Ovary (tissue), 10 donors: ENCODE measurements at places on chromosomes 7 and 10. TPM values are rescaled to one million over a fixed set of nuclear protein-coding genes. Genes with fewer than 3 reads are reported as not detected.

Gene TMEM213
- total RNA-seq = not detected

- H3K4me3 ChIP-seq = no peak overlapping the region
- DNase-seq = no peak
- no peaks in the 10 kb centered on the region for H3K27me3 ChIP-seq
- H3K36me3 ChIP-seq = no peaks in the 10 kb centered on the region
- H3K4me1 ChIP-seq = no peaks in the 10 kb centered on the region
Measured at GRCh38 chr10:36888925-36889573, 236.3 kb upstream of the ANKRD30A start.

DNA sequence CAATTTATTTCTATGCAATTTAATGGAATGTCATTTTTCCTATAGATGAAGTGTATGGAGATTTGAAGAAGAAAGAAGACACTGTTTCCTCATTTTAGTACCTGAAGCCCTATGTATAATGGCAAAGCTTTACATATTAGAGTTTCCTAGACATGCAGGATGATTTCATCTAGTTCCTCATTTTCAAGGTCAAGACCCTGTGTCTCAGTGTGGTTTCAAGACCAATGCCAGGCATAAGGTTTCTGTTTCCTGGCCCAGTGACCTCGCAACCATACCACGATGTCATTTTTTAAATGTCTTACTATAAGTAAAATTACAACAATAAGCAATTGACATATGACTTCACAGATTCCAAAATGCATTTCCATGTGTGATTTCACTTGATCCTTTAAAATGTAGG lies 336.5 kb upstream of the PRKCQ start:
- peaks cover 5% of the 10 kb centered on the region for H3K4me1 ChIP-seq
- no peak overlapping the region for H3K4me3 ChIP-seq
- no peaks in the 10 kb centered on the region for H3K27me3 ChIP-seq
- no peaks in the 10 kb centered on the region for H3K36me3 ChIP-seq
- DNase-seq = no peak
- H3K27ac ChIP-seq = no peak overlapping the region

DNA sequence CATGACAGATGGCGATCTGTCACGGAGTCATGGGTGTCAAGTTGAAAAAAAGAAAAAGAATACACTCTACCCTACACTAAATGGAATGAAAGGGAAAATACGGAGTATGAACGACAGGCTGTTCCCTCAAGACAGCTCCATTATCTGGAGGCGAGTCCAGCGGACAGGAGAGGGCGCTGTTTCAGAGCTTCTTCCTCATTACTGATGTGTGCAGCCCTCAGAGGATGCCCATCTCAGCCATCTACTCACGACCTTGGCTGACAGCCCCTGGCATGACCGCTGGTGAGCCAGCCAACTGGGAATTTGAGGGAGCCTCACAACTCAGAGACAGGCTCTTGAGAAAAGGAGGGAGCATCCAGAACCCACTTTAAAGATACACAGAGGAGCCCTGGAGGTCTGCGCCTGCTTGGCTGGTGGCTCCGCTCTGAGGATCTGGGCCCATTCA lies 49.6 kb upstream of the SMNDC1 start:
- H3K4me1 ChIP-seq = peaks cover 3% of the 10 kb centered on the region
- H3K36me3 ChIP-seq = no peaks in the 10 kb centered on the region
- DNase-seq = peak; percentile 60
- H3K27ac ChIP-seq = no peak overlapping the region
- no peaks in the 10 kb centered on the region for H3K27me3 ChIP-seq
- H3K4me3 ChIP-seq = no peak overlapping the region

- H3K4me3 ChIP-seq = no peak overlapping the region
- no peak for DNase-seq
- no peaks in the 10 kb centered on the region for H3K27me3 ChIP-seq
Measured at GRCh38 chr10:60282771-60283353, 106.8 kb downstream of the ANK3 start.

GRCh38 chr10:116105264-116105663 lies 167.7 kb downstream of the GFRA1 start:
- H3K27me3 ChIP-seq = no peaks in the 10 kb centered on the region
- no peaks in the 10 kb centered on the region for H3K4me1 ChIP-seq
- H3K4me3 ChIP-seq = no peak overlapping the region
- H3K36me3 ChIP-seq = no peaks in the 10 kb centered on the region
- H3K27ac ChIP-seq = no peak overlapping the region

- H3K4me3 ChIP-seq = no peak overlapping the region
- DNase-seq = peak; percentile 52
- H3K27ac ChIP-seq = no peak overlapping the region
- no peaks in the 10 kb centered on the region for H3K4me1 ChIP-seq
- no peaks in the 10 kb centered on the region for H3K36me3 ChIP-seq
- no peaks in the 10 kb centered on the region for H3K27me3 ChIP-seq
Measured at GRCh38 chr7:107463139-107464078, 6.4 kb upstream of the GPR22 start.

DNA sequence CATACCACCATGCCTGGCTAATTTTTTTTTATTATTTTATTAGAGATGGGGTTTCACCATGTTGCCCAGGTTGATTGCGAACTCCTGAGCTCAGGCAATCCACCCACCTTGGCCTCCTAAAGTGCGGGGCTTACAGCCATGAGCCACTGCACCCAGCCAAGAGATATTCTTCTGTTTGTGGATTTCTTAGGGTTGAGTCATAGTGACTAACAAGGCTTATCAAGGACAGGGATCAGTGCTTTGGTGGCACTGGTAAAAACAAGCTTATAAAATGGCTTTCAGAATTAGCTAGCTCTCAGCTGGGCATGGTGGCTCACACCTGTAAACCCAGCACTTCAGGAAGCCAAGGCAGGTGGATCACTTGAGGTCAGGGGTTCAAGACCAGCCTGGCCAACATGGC lies 122.4 kb downstream of the ZNF248 start:
- no peaks in the 10 kb centered on the region for H3K4me1 ChIP-seq
- no peak overlapping the region for H3K4me3 ChIP-seq
- H3K27me3 ChIP-seq = no peaks in the 10 kb centered on the region
- H3K27ac ChIP-seq = no peak overlapping the region
- no peak for DNase-seq

GRCh38 chr10:55966101-55966500 lies 395.0 kb downstream of the ZWINT start:
- H3K27me3 ChIP-seq = no peaks in the 10 kb centered on the region
- no peak for DNase-seq
- H3K36me3 ChIP-seq = no peaks in the 10 kb centered on the region
- H3K4me3 ChIP-seq = no peak overlapping the region

DNA sequence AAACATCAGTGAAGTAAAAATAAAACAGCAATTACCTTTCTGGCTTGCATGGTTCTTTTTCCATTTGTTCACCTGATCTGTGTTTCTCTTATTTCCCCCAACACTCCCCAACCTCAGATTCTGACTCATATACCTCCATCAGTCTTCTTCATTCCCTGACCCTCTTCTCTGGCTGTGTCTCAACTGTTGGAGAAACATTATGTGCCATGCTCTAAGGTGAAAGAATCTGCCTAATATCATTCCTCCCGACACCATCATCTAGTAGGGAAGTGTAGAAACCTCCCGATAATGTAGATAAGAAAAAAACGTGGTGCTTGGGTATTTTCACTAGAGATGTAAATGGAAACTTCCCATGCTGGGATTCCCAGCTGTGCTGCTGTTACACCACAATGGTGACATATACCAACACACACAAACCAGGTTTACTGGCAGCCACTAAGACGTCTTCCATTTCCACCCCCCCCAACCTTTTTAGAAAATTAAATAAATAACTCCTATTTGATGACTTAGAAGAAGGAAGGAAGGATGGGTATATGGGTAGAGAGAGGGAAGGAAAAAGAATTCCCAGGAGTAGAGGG lies 63.4 kb downstream of the OSBPL3 start:
- no peak overlapping the region for H3K27ac ChIP-seq
- no peaks in the 10 kb centered on the region for H3K27me3 ChIP-seq
- no peaks in the 10 kb centered on the region for H3K36me3 ChIP-seq
- DNase-seq = no peak
- peaks cover 5% of the 10 kb centered on the region for H3K4me1 ChIP-seq
